M059J (cell line): ENCODE measurements at places on chromosomes 3 and 15. TPM values are rescaled to one million over a fixed set of nuclear protein-coding genes. Genes with fewer than 3 reads are reported as not detected.
A peak's percentile ranks its signal among the peaks of the same experiment; 100 is the strongest.

SLC28A2 gene
- not detected in 2 replicates for total RNA-seq

- DNase-seq, result no peak
Observed at GRCh38 chr3:172551874-172552273, 28.6 kb upstream of the TNFSF10 start.

CCR8 gene
- total RNA-seq, result not detected in 2 replicates

LARP6 gene
- 28.2 and 58.3 TPM in 2 replicates for total RNA-seq

DNA sequence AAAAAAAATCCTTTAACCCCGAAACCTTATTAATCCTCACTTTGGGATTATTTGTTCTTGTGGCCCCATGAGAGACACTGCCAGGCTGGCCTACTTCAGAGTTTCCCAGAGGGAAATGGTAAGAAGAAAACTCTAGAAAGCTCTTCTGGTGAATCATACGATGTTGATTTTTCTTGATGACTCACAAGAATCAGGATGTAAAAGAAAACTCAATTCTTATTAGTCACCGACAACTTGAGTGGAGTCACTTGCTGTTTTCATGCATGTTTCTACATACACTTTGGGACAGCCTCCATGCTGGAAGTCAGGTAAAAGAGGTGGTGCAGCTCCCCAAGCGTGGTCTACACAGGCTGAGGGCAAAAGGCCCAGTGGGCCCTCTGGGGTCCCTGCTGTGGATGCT lies 42.8 kb downstream of the MYO5C start:
- peak; percentile 93 for DNase-seq

GRCh38 chr3:94101860-94102259 lies 39.0 kb downstream of the NSUN3 start:
- no peak for DNase-seq

PLSCR5 gene
- not detected in 2 replicates for total RNA-seq

DNA sequence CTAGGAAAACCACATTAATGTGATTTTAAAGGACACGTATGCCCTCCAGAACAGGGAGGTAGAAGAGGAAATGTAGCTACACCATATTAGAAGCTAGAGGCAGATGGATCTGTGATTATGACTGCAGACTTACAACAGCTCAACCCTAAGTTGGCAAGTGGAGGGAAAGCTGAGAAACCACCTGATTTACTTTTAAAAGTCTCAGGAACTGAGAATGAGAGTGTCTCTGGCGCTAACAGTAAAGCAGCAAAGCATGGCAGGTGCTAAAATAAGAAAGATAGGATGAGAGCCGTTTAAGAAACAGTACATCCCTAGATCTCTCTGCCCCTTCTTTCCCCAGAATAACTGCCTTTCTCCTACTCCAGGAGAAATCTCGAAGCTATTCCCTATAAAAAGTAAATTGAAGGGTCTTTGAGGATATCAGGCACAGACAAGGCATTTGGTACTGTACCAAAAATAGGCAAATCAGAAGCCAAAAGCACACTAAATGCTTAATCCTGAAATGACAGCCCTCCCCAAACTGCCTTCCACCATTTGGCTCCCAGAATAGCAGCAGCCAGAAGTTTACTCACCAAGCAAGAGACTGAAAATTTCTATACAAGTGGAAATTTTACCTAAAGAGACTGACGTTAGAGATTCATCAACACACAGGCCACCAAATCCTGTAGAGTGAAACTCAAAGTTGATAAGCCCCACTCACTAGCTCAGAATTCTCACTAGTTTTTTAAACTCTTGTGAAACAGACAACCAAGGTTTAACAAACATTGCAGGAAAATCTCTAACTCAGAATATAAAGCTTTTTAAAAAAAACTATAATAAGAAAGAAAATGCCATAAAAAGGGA lies 34.3 kb upstream of the PARP14 start:
- peak; percentile 61 for DNase-seq

RAF1 gene
- 78.0 and 106 TPM in 2 replicates for total RNA-seq

DNA sequence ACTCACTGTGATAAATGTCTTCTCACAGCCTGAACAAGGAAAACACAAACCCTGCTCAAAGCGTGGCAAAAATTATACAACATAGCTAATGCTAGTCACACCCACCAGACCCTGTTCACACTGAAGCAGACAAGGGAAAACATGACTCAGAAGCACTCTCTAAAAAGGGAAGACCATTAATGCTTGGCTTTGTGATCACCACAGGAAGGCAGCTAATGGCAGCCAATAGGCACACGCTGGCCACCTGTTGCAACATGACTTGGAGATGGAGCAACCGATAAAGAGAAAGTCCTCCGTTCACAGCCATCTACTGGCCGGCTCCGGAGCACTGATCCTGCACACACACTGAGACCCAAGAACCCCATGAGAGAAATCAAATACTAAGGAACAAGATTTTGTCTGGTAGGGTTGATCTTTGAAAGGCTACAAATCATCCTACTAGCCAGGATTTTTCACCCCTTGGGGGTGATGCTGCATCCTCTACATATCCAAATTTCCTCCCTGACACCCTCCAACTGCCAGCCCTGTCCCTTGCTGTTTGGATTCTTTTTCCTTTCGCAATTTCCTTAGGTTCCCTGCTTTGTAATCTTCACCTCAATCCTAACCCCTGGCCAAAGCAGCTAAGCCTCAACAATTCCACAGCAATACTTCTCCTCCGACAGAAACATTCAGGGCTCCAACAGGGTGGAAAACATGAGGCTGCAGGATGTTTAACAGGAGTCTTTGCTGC lies 3.2 kb downstream of the ZXDC start:
- DNase-seq, result peak; percentile 72

GRCh38 chr3:65728138-65728537 lies 310.6 kb downstream of the MAGI1 start:
- DNase-seq, result no peak

RCN2 gene
- 71.8 and 114 TPM in 2 replicates for total RNA-seq

- peak; percentile 73 for DNase-seq
Observed at GRCh38 chr15:38972831-38973230, 408.2 kb upstream of the RASGRP1 start.

NOX5 gene
- 0.34 and 1.1 TPM in 2 replicates for total RNA-seq

DNA sequence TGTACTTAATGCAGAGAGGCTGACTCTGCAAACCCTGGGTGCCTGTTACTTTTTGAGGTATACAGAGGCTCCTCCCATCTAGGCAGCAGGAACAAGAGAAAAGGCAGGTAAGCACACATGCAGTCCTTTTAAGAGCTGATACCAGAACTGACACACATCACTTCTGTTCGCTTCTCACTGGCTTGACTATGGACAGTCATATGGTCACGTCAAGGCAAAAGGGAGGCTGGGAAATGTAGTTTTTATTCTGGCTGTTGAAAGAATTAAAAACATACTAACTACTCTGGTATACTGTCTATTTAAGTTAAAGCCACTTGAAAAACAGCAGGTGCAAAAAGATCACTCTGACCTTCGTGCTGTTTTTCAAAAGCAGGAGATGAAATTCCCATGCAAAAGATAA lies 218.3 kb downstream of the CTNNB1 start:
- no peak for DNase-seq

DNA sequence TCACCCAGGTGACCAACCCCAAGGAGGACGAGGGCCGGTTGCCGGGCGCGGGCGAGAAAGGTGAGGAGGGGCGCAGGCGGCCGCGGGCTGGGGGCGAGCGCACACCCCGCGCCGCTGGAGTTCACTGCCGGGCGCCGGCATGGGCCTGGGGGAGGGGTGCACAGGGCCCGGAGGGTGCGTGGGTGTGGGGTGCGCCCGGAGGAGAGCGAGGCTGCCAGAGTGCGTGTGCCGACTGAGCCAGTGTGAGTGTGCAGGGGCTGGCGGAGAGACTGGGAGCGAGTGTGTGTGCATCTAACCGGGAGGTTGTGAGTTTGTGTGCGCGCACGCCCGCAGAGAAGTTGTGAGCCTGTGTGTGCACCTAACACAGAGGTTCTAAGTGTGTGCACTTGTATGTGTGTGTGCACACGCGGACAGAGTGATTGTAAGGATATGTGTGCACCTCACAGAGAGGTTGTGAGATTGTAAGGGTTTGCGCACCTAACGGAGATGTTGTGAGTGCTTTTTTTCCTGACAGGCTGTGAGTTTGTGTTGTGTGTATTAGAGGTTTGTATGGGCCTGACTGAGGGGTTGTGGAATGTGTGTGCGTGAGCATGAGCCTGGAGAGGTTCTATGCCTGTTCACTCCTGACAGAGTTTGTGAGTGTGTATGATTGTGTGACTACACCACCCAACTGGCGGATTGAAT lies 681 bp downstream of the CTDSPL start:
- peak; percentile 46 for DNase-seq

FOXB1 gene
- total RNA-seq, result not detected in 2 replicates

DNA sequence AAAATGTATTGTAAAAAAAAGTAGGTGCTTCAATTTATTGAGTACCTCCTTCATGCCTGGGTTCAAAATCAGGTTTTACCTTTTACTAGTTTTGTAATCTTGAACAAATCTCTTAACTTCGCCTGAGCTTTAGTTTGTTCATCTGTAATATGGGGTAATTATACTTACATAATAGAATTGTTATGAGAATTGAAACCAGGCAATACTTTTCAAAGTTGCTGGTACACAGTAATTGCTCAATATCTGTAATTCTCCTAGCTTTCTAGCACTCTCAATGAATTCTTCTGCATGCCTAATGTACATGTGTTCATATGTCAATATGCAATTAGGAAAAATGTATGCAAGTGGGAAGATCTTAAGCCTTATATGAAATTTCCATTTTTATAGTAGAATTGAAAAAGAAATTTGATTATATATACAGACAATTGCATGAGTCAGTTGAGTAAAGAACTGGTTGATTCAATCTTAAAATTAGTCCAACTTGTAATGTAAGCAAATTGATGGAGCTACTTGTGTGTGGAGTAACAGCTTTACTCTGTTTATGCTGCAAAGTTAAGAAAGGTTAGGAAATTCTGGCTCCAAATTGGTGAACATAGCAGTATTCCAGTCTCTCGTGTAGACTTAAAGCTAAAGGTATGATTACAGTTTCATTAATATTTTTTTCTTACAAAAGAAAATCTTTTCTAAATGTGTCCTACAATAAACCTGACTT lies 4.1 kb downstream of the TNFSF10 start:
- DNase-seq, result no peak

ATP13A4 gene
- 0.10 TPM in 1 of 2 replicates, not detected in the other for total RNA-seq

GRCh38 chr15:70362350-70362749 lies 264.6 kb upstream of the TLE3 start:
- no peak for DNase-seq

DNA sequence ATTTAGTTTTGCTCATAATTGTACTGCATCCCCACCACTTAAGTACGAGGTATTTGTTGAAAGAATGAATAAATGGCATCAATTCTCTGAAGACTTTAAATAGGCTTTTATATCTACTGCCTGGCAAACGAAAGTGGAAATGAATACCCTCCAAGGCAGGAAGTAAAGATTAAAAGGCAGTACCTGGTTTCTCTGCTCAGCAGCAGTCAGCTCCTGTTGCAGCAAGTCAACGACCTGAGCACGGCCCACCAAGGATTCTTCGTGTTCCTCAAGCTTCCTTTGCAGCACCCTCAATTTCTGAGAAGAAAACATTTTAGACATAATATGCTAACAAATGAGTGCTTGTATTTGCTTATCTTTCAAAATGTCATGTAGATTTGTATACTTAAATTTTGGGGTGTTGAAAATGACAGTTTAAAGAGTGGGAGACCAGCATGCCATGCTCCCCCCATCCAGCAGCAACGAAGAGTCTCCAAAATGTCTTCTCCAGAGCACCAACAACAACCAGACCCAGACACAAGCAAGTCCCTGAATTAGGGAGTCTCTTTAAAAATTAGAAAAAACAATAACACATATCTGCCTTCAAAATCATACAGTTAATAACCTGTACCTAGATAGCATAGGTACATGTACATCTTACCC lies 31.2 kb downstream of the GOLGB1 start:
- no peak for DNase-seq

PLD1 gene
- total RNA-seq, result 7.6 and 7.8 TPM in 2 replicates

GRCh38 chr3:15753056-15753710 lies 44.6 kb downstream of the ANKRD28 start:
- no peak for DNase-seq

GRCh38 chr3:129320825-129321487 lies 42.3 kb downstream of the HMCES start:
- no peak for DNase-seq

GRCh38 chr3:30526031-30526430 lies 80.4 kb upstream of the TGFBR2 start:
- DNase-seq, result no peak

- no peak for DNase-seq
Observed at GRCh38 chr15:33448151-33448550, 137.4 kb downstream of the RYR3 start.

DNA sequence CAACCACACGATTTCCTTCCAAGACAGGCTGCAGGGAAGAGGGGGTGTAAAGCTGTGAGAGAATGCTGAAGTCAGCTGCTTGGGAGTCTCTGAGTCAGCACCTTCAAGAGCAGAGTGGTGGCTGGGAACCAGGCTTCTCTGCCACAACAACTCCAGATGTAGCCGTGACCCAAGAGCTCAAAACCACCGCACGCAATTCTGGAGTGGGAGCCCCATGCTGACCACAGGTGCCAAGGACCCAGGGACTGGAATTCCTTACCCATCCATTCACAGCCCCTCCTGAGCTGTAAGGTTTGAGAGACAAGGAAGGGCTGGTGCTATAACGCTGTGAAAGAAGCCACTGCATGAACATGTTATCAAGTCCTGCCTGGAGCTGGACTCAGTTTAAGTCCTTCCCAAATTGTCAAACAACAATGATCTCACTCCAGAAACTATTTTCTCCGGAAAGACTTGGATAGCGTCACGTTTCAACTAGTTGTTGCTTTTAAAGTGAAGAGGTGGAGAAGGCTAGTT lies 61.4 kb downstream of the UMPS start:
- peak; percentile 98 for DNase-seq

GNAT1 gene
- total RNA-seq, result not detected in 2 replicates

NAA80 gene
- 6.9 and 8.9 TPM in 2 replicates for total RNA-seq

DNA sequence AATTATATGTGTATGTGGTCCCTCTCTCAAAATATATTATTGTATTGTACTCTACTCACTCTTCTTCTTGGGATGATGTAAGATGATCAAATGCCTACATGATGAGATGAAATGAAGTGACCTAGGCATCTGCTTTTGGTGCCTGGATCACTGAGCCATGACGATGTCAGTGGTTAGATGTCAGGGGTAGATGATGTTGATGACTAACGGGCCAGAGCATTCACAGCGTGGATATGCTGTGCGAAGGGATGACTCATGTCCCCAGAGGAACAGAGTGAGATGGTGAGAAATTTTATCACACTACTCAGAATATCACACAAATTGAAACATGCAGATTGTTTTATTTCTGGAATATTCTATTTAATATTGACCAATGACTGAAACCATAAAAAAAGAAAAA lies 233.9 kb upstream of the CADM2 start:
- peak; percentile 19 for DNase-seq

GRCh38 chr15:37289109-37289765 lies 188.9 kb upstream of the MEIS2 start:
- peak; percentile 25 for DNase-seq

CDHR4 gene
- not detected in 2 replicates for total RNA-seq
